Colonic mucosa (tissue), 4 donors: ENCODE measurements at places on chromosomes 12 and 14.

- no peak for DNase-seq
Measured at GRCh38 chr14:90489916-90490719, 93.3 kb downstream of the CALM1 start.

GRCh38 chr12:77087427-77087826 lies 22.1 kb upstream of the E2F7 start:
- no peak for DNase-seq

DNA sequence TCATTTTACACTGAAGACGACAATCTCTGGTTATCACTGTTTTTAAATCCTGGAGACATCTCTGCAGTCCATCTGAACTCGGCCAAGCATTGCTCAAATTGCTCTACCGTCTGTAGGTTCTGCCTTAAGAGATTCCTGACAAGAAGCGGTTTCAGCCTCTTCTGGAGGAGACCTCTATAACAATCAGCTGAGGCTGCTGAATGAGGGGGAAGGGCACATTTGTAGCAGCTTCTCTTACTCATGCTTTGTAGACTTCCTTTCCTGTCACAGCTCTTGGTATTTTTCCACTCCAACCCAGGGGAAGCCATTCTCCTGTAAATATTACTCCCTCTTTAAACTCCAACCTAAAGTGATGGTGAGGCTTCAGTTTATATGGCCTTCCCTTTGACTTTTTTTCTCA lies 3.0 kb downstream of the ARG2 start:
- DNase-seq, result no peak

GRCh38 chr14:56177036-56177435 lies 58.8 kb downstream of the PELI2 start:
- DNase-seq, result no peak

DNA sequence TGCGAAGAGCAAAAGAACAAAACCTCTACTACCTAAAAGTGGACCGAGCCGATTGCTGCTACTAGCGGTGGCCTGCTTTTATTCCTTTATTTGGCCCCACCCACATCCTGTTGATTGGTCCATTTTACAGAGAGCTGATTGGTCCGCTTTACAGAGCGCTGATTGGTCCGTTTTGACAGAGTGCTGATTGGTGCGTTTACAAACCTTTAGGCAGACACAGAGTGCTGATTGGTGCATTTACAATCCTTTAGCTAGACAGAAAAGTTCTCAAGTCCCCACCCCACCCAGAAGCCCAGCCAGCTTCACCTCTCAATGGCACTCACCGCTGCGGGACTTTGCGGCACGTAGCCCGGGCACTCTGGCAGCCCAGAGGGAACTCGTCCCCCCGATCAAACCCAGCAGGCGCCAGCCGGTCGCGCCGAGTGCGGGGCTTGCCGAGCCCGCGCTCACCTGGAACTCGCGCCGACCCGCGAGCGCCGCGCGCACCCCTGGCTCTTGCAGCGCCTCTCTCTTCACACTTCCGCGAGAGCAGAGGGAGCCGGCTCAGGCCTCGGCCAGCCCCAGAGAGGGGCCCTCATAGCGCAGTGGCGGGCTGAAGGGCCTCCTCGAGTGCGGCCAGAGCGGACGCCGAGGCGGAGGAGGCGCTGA lies 8.7 kb upstream of the FGD4 start:
- DNase-seq, result peak; percentile 52
